HuH-7.5 (cell line): ENCODE measurements at places on chromosomes 2 and 18.

DNA sequence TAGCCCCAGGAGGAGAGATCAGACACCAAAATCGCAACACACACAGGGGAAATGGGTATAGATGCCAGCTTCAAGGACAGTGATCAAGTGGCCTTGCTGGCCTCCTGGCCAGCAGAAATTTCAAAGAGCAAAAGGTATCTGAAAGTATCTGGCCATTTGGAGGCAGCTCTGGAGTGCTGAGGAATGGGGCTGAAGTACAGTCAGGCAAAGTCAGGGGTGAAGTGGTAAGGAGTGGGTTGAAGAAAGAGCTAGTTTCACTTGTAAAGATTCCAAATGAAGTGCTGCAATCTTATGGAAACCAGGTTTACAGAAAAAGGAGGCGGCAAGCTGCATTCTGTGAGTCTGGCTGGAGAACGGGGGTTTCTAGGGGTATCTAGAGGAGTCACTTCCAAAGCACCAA is 19.2 kb upstream of the PCBP1 start:
- no peak for DNase-seq

DNA sequence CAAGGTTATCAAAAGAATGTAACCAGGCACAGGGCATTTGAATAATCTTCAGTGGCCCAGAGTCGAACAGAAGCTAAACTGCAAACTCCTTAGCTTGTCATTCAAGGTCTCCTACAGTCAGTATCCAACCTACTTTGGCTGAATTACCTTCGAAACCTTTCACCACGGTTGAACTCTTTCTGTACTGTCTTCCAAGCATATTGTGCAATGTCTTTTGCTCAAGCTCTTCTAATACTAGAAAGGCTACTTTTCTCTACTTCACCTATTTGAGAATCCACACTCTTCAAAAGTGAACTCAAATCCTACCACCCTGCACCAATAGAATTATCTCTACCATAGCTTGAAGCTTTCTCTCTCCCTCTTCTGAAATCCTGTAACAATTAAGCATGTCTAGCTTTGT is 142.9 kb downstream of the NR4A2 start:
- DNase-seq = no peak

DNA sequence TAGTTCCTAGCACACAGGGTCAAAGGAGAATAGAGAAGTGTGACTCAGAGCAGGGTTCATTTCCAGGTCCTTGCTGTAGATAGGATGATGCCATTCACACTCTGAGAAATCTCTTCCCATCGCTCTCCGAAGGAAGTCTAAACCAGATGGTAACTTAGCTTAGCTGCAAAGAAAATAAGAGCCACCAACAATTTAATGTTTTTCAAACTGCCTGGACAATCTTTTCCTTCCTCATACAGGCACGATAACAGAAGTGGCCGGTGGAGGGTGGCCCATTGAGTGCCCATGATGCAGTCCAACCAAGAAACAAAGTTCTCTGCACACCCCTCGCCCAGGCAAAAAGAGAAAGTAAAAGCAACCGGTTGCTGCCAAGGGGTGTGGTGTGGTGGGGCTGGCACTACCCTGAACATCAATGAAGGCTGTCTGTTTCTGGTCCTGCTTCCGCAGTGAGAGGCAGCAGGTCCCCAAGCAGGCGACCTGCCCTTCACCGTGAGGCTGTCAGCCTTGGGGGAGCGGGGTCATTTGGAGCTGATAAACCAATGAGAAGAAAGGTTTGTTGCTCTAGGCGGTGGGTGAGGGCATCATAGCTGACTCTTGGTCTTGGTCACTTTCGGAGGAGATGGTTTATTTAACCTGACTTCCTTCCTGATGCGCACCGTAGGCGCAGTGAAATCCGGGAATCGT is 105.6 kb upstream of the CD302 start:
- DNase-seq = no peak

DNA sequence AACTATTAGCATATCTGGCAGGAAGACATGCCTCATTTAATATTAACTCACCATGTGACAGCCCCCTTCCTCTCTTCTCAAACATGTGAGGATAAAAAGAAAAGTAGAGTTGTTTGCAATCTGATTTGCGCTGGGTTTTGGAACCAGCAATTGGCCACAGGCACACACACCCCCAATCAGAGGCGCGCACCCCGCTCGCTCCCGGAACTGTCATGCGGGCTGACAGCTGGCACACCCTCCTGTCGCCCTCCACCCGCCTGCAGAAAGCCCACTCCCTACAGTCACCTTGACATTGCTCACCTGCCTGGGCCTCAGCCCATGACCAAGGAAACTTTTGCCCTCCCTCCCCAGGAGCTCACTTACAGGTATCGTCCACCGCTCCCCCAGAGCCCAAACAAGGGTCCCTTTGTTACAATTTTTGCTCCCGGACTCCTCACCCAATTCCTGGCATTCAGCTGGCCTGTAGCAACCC is 1.1 kb downstream of the COBLL1 start:
- peak; percentile 73 for DNase-seq

- DNase-seq = no peak
Measured at GRCh38 chr2:14712111-14712510, 79.6 kb downstream of the LRATD1 start.

- no peak for DNase-seq
Measured at GRCh38 chr2:131394147-131394931, 30.4 kb upstream of the RAB6D start.

DNA sequence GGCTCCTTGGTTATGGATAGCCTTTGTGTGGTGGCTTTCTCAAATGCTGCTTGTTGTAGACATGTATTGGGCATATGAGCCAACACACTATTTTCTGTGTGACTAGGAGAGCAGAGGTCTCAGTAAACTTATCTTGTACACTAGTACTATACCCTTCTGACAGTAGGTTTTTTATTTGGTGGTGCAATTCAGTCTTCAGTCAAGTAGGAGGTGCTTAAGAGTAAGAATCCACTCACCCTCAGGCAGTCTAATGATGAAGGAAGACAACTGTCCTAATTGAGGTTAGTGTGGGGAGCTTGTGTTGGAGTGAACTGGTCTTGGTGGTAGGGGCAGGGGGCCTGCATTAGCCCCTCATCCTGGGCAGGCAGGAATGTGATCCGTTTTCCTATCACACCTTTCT is 164.0 kb downstream of the SLC4A10 start:
- no peak for DNase-seq

- DNase-seq = no peak
Measured at GRCh38 chr18:33934258-33934657, 290.5 kb downstream of the NOL4 start.

DNA sequence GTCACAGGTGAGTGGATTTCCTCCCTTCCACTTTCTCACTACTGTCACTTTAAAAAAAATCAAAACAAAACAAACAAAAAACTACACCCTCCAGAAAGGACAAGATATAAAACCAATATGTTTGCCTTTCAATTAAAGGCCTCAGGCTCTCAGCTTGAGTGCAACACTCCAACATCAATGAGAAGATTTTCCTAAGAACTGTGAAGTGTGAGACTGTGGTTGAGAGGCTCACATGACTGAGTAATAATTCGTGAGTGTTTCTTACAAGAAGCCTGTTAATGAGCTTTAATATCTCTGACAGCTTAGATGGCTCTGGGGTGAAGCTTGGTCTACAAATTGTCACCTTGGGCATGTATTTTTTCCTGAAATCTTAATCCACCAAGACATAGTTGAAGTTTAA is 216.1 kb downstream of the ETAA1 start:
- no peak for DNase-seq

GRCh38 chr18:53745224-53745967 is 479.1 kb downstream of the MBD2 start:
- DNase-seq = no peak

GRCh38 chr2:127807678-127808353 is 3.2 kb downstream of the WDR33 start:
- DNase-seq = no peak
